ENCODE measurements at places on chromosomes 13 and 19.

DNA sequence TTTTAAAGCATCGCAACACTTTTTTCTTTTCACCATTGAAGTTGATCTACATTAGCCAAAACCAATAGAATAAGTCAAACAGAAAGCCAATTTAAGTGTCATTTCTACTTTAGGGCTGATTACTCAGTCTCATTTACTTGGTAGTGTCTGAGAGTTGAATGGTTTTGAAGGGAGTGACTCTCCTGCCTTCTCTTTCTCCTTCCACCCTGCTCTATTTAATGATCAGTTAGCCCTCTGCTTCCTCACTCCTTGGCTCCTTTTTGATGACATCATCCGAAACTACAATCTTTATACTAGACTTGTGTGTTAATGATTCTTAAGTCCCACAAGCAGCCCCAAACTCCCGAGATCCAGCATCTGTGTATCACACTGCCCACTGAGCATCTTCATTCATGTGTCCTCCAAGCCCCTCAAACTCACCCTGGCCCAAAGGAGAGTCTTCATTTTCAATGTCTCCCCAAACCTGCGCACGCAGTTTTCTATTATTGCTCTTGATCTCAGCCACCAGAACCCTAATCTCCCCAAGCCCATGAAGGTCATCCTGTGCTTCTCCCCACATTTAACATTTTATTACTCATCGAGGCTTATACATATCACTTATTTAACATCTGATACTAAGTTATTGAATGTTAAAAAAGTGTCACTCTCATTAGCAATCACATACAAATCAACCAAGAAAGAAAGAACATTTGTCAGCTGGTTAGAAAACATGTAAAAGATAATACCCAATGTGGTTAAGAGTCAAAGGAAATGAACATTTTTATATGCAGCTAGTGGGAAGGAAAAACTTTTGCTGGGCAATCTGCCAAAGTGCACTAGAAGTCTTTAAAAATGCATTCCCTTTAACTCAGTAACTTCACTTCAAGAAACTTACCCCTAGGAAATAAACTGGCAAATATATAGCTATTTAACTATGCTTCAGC lies 32.2 kb upstream of the ARGLU1 start:
- no peak for DNase-seq

- no peak for DNase-seq
These were observed 720.5 kb upstream of the PCDH9 start for GRCh38 chr13:67950603-67951002.

GRCh38 chr19:54661846-54662481 lies 821 bp upstream of the LILRB4 start:
- no peak for DNase-seq

DNA sequence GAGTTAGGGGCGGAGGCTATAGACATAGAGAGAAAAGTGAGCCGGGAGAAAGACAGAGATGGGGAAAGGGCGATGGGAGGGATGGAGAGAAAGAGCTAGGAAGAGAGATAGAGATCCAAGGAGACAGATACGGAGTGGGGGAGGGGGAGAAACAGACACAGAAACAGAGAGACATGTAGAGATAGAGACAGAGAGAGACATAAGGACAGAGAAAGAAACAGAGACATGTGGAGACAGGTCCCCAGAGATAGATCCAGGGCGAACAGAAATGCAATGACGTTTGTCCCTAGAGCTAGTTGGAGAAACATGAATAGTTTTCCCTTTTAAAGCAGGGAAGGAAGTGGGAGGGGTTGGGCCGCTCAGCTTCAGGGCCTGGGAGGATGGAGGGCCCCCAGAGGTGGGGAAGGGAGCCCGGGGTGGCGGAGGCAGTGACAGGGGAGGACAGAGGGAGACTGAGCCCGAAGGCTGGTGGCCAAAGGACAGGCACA lies 4.6 kb downstream of the PPP1R14A start:
- DNase-seq, result no peak

- DNase-seq, result no peak
These were observed 562.5 kb downstream of the LMO7 start for GRCh38 chr13:76198568-76199163.

DNA sequence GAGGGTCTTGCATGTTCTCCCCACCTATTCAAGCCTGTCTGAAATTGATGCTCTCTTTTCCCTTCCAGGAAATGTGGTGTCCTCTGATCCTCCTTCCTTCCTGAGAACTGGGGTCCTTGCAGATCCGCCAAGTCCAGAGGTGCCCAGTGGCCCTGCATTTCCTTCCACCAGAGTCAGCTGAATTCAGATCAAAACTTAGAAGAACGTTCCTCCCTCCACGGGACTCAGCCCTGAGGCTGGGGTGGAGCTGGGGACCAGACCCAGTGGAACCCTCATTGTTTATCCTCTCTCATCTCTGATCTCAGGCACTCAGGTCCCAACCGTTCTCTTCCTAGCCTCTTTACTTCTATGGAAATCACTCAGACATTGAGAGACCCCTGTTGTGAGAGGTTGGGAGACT lies 477.3 kb downstream of the TSHZ3 start:
- DNase-seq, result no peak

DNA sequence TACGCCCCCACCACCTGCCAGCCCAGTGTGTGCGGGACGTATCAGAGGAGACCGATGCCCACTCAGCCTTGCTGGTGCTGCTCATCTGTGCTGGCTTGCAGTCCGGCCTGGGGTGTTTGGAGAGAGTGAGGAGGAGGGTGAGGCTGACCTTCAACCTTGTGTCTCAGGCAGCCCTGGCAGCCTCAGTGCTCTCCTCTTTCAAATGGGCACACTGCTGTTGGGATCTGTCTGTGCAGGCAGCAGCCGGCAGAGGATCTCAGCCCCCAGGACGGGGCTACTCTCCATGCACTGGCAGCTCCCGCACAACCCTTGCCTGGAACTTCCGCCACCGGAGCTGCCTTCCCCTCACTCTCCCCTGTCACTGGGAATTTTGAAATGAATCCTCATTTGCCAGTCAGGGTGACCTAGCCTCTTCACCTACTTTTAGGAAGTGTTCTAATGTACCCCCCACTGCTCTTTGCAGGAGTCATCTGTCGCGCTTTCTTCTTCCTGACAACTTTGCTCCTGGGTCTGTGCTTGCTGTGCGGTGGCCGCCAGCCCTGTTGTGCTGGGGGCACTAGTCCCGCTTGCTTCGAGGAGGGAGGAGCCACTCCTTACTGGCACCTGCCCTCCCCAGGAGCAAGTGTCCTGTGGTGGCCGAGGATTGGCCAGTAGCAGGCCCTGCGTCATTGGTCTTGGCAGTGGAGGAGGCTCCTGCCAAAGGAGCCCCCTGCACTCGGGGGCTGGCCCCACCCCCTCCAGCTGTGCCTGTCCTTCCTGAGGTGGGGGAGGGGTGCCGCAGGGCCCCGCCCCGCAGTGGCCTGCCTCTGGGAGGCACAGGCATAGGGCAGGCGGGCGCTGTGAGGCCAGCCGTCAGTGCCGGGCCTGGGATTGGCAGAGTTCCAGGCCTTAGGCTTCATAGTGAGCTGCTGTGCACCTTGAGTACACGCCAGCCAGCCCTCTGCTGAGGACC lies 53.4 kb downstream of the TSSK6 start:
- no peak for DNase-seq

GRCh38 chr13:66068683-66069082 lies 1161.5 kb downstream of the PCDH9 start:
- DNase-seq, result no peak

GRCh38 chr19:47310819-47311218 lies 1.2 kb downstream of the C5AR1 start:
- no peak for DNase-seq

DNA sequence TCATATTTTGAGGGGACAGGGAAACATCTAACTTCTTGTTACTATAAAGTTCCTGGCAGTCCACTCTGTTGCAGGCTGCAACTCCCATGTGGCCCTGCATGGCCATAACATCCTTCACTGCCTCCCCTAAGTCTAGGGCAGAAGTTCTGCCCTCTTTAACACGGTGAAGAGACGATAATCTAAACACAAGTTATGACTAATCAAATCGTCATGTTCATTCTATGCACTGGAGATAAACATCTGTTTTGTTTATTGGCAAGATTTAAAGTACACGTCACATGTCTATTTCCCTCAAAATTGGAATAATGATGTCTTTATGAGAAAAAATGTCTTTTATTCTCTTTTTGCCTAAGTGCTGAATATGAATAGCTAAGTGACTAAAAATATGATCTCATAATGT lies 1629.4 kb downstream of the PCDH9 start:
- DNase-seq, result no peak

DNA sequence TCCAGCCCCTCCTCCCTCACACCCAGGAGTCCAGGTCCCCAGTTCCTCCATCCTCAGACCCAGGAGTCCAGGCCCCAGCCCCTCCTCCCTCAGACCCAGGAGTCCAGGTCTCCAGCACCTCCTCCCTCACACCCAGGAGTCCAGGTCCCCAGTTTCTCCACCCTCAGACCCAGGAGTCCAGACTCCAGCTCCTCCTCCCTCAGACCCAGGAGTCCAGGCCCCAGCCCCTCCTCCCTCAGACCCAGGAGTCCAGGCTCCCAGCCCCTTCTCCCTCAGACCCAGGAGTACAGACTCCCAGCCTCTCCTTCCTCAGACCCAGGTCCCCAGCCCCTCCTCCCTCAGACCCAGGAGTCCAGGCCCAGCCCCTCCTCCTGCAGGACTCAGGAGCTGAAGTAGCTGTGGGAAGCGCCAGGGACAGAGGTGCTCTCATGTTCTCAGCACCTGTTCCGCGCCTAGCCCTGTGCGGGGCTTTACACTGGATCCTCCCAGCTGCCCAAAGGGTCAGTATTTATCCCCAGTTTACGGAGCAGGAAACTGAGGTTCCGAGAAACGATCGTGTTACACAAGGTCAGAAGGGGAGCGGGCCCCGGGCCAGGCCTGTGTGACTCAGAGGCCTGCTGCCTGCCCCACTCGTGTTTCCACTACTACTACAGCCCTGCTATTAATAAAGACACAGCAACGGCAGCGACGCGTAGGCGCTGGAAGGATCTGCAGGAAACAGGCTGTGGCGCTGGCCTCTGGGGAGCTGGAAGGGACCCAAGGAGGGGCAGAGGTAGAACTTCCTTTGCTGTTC lies 1.7 kb upstream of the SBK3 start:
- DNase-seq, result no peak

GRCh38 chr13:48749699-48750473 lies 96.2 kb downstream of the CYSLTR2 start:
- DNase-seq, result no peak

DNA sequence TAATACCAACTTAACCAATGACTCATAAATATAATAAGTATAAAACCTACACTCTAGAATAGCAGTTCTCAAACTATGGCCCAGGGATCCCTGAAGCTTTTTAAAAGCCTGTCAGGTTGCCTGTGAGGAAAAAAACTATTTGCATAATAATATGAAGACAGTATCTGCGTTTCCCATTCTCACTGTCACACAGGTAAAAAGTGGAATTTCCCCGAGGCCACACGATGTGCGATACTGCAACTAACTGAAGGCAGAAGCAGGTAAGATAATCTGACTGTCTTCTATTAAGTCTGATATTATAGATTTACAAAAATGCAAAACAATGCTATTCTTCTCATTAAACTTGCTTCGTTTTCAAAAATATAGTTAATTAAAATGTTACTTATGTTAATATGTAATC lies 52.5 kb upstream of the EEF1AKMT1 start:
- no peak for DNase-seq

DNA sequence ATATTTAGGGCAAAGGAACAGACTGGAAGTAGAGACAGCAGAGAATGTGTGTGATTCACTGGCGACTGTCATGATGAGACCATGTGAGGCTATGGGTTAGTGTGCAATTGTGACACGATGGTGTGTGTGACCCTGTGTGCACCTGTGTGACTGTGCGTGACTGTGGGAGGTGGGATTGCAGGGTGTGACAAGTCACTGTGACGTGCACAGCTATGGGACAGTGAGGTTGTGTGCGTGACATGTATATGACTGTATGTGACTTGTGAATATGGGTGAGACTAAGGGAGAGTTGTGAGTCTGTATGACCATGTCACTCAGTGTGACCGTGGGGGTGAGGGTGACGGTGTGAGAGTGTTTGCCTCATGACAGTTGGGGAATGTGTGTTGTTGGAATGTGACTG lies 3.4 kb upstream of the GIPR start:
- DNase-seq, result no peak

DNA sequence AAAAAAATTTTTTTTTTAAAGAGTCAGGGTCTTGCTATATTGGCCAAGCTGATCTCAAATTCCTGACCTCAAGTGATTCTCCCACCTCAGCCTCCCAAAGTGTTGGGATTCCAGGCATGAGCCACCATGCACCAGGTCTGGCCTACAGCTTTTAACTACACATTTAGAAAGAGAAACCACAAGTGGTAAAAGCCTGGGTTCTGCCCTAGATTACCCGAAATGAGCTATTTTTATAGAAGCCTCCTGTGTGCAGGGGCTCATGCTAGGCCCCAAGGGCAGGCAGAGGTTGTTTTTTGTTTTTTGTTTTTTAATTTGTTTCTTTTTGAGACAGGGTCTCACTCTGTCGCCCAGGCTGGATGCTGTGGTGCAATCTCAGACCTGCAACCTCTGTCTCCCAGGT lies 14.0 kb upstream of the MYADM start:
- no peak for DNase-seq

DNA sequence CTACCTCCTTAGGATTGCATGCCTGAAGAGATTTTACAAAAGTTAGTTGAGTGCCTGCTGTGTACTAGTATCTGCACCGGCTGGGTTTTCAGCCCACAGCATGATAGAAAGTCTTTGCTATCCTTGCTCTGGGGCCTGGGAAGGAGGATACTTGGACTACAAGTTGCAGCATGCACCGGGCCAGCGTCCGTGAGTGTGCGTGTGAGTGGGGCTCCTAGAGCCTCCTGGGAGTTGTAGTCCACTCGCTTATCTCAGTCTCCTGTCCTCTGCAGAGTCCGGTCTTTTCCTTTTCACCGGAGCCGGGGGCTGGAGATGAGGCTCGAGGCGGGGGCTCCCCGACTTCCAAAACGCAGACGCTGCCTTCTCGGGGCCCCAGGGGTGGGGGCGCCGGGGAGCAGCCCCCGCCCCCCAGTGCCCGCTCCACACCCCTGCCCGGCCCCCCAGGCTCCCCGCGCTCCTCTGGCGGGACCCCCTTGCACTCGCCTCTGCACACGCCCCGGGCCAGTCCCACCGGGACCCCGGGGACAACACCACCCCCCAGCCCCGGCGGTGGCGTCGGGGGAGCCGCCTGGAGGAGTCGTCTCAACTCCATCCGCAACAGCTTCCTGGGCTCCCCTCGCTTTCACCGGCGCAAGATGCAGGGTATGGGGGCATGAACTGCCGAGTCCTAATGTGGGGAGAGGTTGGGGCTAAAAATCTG lies 20.6 kb downstream of the BRSK1 start:
- no peak for DNase-seq

DNA sequence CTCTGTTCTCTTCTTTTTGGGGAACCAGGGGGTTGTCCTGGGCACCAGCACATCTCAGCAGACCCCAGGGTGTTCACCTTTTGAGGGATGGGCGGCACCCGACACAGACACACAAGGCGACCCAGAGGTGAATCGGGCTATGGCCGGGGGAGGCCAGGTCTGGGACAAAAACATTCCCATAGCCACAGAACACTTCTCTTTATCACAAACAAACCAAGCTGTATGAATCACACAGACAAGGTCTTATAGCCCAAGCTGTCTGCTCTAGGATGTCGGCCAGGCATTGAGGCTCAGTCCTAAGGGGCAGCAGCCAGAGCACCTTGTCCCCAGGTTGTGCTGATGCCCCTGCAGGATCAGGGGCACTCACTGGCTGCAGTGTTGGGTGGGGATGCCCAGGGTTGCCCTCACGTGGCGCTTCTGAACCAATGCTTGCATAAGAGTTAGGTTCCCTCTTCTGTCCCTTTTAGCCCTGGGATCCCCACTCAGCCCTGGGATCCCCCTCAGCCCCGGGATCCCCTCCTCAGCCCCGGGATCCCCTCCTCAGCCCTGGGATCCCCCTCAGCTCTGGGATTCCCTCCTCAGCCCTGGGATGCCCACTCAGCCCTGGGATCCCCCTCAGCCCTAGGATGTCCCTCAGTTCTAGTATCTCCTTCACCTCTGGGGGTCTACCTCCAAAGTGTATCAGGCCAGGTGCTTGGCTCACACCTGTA lies 26.9 kb downstream of the MAU2 start:
- DNase-seq, result no peak
